ENCODE measurements at places on chromosomes 5 and 9.

GRCh38 chr5:15255576-15255975 is 244.4 kb upstream of the FBXL7 start:
- no peak for DNase-seq

GRCh38 chr5:113063927-113064326 is 87.3 kb downstream of the DCP2 start:
- DNase-seq = no peak

- no peak for DNase-seq
Measured at GRCh38 chr5:82176115-82176814, 101.9 kb downstream of the RPS23 start.

- DNase-seq = no peak
Measured at GRCh38 chr5:168209997-168210396, 81.4 kb upstream of the WWC1 start.

GRCh38 chr5:132049093-132049492 is 11.4 kb upstream of the IL3 start:
- DNase-seq = no peak

DNA sequence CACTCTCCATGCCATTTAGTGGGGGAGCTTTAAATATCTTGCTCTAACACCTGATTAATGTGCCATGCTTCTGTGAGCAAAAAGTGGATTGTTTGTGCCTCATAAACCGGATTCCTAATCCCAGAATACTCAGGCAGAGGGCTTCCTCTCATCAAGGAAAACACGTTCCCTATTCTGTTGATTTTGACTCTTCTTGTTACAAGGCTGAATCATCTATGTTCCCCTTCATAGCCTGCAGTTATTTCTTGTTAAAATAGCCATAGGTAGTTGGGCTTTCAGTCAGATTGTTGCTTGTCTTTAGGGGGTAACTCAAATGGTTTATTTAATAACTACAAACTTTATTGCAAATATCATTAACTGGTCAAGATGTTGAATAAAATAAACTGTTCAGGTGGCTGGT is 26.6 kb downstream of the ROPN1L start:
- DNase-seq = no peak

DNA sequence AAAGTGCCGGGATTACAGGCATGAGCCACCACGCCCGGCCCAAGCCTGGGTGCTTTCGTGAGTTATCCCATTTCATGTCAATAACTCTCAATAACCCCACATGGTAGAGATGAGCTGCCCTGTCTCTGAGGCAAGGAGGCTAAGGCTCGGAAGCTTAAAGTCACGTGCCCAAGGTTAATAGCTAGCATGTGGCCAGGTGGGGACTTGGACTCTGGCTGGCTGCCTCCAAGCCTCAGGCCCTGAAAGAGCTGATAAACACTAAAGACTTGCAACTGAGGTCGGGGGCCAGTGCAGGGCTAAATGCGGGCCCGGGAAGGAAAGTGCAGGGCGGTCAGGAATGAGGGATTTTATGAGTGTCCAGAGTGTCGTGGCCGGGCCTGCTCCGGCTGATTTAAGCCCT is 30.9 kb upstream of the BARHL1 start:
- DNase-seq = peak; percentile 89

DNA sequence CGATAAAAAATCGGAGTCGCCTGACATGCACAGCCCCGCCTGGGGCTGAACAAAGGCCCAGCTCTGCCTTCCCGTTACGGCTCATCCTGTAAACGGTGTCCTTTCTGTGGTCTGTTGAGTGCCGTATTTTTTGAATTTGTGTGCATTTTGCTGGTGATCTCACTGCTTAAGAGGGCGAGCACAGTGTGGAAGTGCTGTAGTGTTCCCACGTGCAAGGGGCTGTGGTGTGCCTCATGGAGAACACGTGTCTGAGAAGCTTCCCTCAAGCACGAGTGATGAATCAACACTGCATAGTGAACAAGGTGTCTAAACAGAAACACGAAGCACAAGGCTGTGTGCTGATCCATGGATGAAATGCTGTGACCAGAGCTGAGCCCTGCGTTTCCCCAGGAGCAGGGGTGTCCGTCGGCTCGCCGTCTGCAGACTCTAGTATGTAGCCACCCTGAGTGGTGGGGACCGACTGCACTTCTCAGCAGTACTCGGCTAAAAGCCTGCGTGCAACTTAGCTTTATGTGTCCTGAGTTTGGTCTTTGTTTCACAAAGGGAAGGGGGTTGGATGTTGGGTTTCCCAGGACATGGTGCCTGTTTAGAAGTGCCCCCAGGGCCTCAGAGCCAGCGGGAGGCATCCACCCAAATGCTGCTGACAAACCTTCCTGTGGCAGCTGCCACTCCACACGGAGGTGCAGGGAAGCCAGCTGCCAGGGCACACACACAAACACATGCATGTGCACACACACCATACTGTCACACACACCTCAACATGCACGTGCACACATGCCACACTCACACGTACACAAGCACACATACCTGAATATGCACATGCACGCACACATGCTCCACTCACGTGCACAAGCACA is 77.2 kb upstream of the IRX4 start:
- DNase-seq = no peak

- DNase-seq = no peak
Measured at GRCh38 chr9:37776328-37776727, 8.5 kb downstream of the EXOSC3 start.

- DNase-seq = no peak
Measured at GRCh38 chr5:116492016-116492623, 82.5 kb downstream of the SEMA6A start.

- DNase-seq = no peak
Measured at GRCh38 chr9:83056174-83056573, 6.8 kb downstream of the RASEF start.

GRCh38 chr5:103943230-103943629 is 380.6 kb upstream of the NUDT12 start:
- DNase-seq = no peak

- no peak for DNase-seq
Measured at GRCh38 chr5:62305358-62305714, 670 bp upstream of the KIF2A start.

- DNase-seq = no peak
Measured at GRCh38 chr5:142922223-142922952, 152.2 kb downstream of the ARHGAP26 start.

DNA sequence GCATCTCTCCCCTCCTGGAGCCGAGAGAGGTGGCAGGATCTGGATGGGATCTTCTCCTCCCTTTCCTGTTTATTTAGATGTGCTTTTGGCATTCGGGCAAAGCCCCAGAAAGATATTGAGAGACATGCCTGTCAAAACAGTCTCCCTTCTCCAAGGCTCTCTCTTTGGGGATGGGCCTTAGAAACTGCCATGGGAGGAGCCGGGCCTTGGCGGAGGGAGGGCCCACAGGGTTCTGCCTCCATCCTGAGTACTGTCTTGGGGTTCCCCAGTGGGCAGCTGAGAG is 41.9 kb downstream of the DAB2IP start:
- DNase-seq = no peak

DNA sequence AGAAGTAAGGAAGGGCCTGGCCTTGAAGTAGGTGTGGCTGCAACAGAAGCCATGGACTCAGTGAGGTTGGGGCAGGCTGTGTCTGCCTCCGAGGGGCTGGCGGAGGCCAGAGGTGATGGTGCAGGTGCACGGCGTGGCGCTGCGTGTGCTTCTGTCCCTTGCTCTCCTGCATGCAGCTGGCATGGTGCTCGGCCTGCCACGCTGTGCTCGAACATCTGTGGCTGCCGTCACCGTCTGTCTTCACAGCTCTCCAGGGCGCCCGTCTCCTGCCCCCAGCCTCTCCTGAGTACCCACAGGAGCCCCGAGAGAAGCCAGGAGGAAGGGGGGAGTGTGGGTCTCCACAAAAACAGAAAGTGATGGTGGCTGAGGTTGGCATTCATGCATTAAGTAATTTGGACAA is 193.7 kb downstream of the CACNA1B start:
- DNase-seq = no peak
